ENCODE measurements at places on chromosomes 2 and 18. TPM values are rescaled to one million over a fixed set of nuclear protein-coding genes. Genes with fewer than 3 reads are reported as not detected.

The TUBA4B gene
- total RNA-seq = 0.11 TPM

The CTAGE1 gene
- total RNA-seq = not detected

The DOK6 gene
- total RNA-seq = 1.2 TPM

The SERPINB5 gene
- total RNA-seq = not detected

The DSEL gene
- total RNA-seq = 69.8 TPM
